Panc1 (cell line): ENCODE measurements at places on chromosomes 1 and 21.

- DNase-seq: no peak
Measured at GRCh38 chr1:58909914-58910681, 126.3 kb upstream of the JUN start.

DNA sequence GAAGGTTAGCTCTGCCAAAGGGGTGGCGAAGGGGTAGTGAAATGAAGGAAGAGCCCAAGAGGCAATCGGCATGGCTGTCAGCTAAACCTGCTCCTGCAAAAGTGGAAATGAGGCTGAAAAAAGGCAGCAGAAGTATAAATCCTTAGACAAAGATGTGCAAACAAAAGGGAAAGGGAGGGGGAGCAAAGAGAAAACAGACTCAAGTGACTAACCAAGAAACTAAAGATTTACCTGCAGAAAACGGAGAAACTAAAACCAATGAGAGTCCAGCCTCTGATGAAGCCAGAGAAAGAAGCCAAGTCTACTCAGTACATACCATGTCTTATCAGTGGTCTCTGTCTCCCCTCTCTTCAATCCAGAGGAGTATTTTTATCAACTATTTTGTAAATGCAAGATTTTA, 25.4 kb downstream of the SCAF4 start:
- DNase-seq: no peak

- DNase-seq: no peak
Measured at GRCh38 chr1:223460566-223461189, 67.5 kb downstream of the CCDC185 start.

DNA sequence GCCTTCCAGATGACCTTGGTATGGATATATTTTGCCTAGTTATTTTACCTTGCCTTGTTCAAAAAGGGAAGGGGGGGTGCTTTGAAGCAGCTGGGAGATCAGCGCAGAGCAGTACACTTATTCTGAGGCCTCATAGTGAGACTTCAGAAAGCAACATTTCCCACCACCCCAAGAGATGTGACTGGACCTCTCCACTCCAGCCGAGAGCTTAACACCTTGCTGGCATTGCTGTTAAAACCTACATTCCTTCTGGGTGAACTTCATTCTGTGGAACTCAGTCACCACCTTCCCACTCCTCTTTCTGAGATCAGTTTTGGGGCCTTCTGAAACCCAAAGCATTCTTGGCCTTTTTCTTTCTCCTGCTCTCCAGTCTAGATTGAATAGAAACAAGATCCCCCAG, 148.7 kb downstream of the BARHL2 start:
- no peak for DNase-seq

DNA sequence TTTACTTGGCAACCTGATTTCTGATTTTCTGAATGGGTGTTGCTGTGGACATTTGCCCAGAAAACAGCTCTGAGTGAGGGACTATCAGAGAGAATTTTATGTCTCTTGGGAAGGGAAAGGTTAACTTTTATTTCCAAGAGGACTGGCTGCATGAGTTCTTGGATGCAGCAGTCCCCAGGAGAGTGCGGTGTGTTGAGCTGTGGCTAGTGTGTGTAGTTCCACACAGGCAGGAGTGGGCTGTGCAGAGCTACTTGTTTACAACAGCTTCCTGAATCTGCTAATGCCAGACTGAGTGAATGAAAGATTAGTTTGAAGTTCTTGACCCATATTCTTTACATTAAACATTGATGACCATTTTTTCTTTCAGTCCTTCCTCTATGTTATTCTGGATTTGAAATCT, 41.0 kb upstream of the APOBEC4 start:
- no peak for DNase-seq

GRCh38 chr1:230542054-230542453, 100.2 kb upstream of the COG2 start:
- DNase-seq: no peak

DNA sequence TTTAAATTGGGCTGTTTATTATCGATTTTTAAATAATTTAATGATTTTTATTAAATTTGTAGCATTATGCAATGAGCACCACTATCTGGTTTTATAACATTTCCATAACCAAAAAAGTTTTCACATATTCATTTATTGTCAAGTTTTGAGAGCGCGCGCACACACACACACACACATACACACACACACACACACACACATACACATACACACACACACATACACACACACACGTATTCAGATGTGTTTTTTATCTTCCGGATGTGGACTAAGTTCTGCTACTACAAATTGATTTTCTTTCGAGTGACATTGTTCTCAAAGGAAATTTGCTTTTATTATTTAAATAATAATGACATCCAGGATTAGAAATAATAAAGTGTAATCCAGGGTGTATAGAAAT, 16.3 kb downstream of the CACHD1 start:
- no peak for DNase-seq

DNA sequence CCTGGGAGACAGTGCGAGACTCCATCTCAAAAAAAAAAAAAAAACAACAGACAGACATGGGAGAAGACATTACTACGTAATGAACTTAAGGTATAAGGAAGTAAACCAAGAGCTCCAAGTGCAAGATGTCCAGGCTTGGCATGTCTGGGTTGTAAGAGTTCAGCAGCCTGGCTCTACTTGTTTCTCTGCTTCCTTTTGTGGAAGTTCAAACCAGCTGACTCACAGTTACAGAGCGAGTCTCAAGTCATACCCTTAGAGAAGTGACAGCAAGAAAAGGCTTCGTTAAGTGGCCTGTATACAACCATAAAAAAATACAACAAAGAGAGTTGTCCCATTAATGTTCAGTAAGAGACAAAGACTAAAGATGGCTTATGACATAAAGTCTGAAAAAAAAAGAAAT, 1.3 kb downstream of the RIT1 start:
- no peak for DNase-seq

GRCh38 chr1:212583643-212584042, 24.9 kb upstream of the ATF3 start:
- no peak for DNase-seq

- no peak for DNase-seq
Measured at GRCh38 chr1:201729973-201730608, 98.9 kb upstream of the IPO9 start.

- DNase-seq: no peak
Measured at GRCh38 chr1:221517961-221518360, 223.9 kb downstream of the DUSP10 start.

DNA sequence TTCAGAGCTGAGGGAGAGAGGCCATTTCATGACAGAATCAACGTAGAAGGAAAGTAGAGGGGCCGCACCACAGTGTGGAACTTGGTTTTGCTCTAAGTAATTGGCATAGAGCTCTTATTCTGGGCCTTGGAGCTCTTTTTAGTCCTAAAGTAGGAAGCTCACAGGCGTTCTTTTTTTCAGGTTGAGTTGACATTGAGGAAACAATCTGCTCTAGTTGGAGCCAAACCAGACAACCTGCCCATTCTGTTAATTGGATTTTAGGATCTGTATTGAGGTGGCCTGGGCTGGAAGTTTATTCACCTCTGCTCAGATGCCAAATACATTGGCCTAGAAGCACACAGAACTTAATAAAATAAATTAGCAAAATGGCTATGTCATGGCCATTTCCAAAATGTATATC, 1093.9 kb downstream of the ADGRL2 start:
- DNase-seq: no peak

GRCh38 chr1:232596666-232597303, 33.1 kb downstream of the SIPA1L2 start:
- no peak for DNase-seq

GRCh38 chr1:24990779-24991641, 60.9 kb upstream of the RUNX3 start:
- no peak for DNase-seq

GRCh38 chr1:47160716-47161115, 23.5 kb downstream of the CYP4A22 start:
- no peak for DNase-seq

- DNase-seq: no peak
Measured at GRCh38 chr21:15001113-15001512, 63.7 kb downstream of the NRIP1 start.

DNA sequence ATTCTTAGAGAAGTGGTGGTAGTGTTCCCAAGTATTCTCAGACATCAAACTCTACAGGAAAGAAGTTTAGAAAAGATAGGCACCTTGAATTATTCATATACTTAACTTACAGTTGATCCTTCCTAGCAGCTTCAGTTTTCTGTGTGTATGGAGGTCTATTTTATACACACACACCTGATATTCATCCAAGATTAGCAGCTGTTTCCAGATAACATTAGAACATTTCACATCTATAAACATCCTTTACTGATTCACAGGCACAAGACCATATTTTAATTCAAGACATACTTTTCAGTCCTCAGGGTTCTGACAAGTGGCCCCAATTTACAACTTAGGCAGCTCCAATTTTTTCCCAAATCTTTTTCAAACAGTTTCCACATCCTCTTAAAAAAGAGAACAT, 287.8 kb upstream of the USP25 start:
- DNase-seq: no peak

GRCh38 chr1:182563095-182563494, 26.0 kb downstream of the RNASEL start:
- DNase-seq: no peak

GRCh38 chr1:44860891-44861425, 17.9 kb upstream of the PTCH2 start:
- DNase-seq: no peak

GRCh38 chr1:239287296-239287695, 99.1 kb upstream of the CHRM3 start:
- no peak for DNase-seq

GRCh38 chr1:82775406-82776000, 974.8 kb downstream of the ADGRL2 start:
- peak; percentile 15 for DNase-seq

DNA sequence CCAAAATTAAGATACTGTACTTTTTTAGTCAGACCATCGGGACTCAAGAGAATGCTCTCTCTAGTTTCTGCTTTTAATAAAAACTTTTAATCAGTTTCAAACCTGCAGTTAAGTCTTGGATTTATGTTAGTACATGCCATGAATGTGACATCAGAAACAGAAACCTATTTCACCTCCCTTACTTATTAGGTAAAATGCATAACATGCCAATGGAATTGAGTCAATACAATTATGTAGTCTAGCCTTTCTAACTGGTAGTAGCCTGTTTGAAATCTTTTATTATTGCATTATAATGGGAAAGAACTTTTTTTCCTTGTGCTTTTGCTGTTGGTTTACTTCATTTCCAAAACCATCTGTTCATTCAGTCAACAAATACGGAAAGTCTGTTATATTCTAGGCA, 4.8 kb downstream of the PHACTR4 start:
- DNase-seq: no peak

- no peak for DNase-seq
Measured at GRCh38 chr21:39673163-39673562, 60.4 kb downstream of the B3GALT5 start.

- no peak for DNase-seq
Measured at GRCh38 chr1:32742199-32742947, 39.8 kb upstream of the SYNC start.

- DNase-seq: no peak
Measured at GRCh38 chr1:188986745-188987417, 1490.8 kb downstream of the BRINP3 start.

DNA sequence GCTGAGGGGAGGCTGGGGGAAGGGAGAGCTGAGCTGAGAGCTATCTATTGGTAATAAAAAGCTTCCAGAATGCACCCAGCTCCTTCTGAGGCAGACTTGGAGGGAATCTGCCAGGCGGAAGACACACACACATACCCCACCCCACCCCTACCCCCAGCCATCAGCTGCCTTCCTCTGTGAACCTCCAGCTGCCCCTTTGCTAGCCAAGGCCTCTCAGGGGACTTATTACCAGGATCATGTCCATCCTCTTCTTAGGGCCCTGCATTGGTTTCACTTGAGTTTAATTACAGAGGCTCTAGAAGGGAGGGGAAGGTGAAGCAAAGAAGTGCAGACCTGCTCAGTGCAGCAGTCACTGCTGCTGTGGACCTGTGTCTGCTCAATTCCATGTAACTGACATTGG, 156.4 kb downstream of the OMA1 start:
- no peak for DNase-seq

DNA sequence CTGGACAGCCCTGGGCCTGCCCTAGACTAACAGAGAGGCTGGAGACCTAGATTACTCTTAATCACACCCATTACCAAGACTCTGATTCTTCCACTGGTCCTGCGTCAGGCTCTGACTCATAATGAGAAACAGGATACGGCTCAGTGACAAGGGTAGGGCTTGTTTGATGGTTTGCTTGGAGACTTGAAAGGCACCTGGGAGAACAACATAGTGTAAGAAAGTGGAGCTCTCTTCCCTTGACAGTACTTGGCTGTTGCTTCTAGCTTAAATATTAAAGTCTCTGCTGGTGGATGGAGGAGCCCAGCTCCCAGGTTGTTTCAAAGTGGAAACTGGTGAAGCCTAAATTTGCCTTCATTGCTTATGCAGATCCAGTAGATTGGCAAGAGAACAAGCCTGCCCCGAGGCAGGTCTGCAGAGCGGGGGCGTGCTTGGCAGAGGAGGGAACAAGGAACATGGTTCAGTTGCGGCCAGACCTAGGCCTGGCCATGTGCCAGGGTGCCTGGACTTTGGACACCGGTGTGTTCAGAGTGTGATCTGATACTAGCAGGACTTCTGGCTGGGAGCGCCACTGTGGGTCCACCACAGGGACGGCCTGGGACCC, 480.6 kb downstream of the CAMTA1 start:
- peak; percentile 92 for DNase-seq

GRCh38 chr1:198399452-198399851, 141.0 kb downstream of the ATP6V1G3 start:
- DNase-seq: no peak

DNA sequence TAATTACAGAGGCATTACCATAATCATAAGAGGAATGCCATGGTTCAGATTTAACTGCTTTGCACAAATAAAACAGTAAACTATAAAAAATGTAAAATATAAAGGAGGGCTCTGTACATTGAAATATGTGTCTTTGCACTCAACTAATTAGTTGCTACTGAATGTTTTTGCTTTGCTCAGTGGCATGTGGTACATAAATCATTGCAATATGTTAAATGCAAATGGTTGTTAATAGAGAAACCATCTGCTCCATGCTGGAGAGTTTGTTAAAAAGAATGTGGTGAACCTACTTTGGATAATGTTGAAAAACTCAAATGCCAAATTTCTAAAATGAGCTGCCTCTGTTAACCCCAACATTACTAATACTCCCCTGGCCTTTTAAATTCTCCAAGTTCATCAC, 201.5 kb downstream of the NTNG1 start:
- no peak for DNase-seq
